ENCODE measurements at places on chromosomes 2 and 18.

DNA sequence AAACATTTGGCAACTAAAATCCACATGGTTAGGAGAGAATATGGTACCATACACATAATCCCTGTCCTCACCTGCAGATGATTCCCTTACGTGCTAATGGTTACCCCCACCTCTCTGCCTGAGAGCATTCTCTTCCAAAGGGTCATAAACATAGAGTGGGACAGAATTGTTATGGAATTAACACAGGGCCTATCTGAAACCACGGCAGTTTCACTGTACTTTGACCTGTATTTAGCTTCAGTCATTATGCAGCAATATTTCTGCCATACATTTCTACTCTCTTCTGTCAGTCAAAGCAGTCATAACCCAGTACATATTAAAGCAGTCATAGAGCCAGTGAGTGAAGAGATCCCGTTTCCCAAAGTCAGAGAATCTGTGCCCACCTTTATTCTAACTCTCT is 1128.9 kb upstream of the NXPH2 start:
- no peak for DNase-seq

- DNase-seq, result no peak
Observed at GRCh38 chr2:139544186-139544851, 764.1 kb upstream of the NXPH2 start.

DNA sequence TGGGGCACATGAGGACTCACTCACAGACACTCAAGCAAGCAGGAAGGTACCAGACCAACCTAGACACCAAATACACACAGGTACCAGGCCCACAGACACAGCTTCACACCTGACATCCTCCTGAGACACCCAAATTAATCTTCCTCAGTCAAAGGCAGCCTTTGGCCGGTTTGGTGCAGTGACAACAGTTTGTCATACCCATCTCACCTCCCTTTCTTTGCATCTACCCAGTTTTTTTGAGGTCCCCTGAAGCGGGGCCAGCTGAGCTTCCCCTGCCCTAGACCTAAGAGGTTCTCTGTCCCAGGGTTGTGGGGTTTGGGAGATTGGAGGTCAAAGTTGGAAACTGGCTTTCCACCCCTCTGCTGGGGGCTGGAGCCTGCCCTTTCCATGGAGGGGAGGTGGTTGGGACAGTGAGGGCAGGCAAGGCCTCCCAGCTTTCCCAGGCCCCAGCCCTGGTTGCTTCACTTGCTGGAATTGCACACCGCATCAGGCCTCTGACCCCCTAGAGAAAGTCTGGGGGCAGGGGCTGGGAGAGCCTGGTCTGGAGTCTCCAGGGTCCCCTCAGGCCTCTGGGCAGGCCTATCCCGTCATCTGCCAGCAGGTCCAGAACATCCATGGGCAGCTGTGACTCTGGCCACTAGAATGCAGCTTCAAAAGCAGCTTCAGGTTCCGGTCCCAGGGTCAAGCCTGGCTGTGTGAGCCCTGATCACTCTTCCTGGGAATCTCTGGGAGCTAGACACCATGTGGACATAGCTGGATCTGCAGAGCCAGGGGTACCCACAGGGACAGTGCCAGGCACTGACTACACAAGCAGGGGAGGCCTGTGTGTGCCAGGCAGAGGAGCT is 12.5 kb upstream of the TEX261 start:
- DNase-seq, result no peak

GRCh38 chr18:22485808-22486244 is 68.1 kb upstream of the CTAGE1 start:
- no peak for DNase-seq

DNA sequence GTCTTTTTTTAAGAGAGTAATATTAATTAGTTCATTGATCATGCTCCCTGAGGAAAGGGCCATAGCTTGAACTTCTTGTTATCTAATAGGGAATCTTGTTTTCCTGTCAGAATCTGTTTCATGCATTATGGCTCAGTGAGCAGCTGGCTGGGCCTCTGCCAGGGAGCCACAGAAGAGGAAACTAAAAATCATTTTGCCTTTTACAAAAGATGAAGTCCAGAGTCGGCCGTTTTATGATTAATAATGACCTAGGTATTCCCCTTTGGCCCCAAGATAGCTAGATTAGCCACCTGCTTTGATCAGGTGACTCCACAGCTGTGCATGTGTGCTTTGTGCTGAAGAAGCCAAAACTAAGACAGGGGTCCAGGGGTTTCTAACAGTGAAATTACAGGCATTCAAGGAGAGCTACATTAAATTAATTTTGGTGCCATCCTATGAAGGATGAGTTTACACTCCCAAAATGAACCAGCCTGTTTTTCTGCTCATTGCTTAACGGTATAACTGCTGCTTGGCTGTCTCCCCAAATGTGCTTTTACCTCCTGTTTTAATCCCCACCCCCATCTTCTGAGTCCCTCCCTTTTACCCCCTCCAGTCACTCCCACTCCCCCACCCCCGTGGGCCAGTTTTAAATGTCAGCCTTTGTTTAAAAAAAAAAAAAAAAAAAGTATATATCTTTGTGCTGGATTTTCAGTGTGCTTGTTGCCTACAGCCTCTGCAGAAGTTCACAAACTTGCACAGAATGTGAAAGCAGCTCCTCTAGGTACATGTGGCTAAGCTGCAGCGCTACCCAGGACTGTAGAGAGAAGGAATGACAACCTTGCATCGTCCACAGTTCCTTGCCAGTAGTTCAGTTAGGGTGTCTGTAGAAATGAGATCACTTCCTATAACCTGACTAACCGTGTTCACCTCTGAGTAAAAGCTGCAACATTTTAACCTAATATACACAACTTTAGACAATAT is 93.1 kb downstream of the CABLES1 start:
- DNase-seq, result peak; percentile 45

DNA sequence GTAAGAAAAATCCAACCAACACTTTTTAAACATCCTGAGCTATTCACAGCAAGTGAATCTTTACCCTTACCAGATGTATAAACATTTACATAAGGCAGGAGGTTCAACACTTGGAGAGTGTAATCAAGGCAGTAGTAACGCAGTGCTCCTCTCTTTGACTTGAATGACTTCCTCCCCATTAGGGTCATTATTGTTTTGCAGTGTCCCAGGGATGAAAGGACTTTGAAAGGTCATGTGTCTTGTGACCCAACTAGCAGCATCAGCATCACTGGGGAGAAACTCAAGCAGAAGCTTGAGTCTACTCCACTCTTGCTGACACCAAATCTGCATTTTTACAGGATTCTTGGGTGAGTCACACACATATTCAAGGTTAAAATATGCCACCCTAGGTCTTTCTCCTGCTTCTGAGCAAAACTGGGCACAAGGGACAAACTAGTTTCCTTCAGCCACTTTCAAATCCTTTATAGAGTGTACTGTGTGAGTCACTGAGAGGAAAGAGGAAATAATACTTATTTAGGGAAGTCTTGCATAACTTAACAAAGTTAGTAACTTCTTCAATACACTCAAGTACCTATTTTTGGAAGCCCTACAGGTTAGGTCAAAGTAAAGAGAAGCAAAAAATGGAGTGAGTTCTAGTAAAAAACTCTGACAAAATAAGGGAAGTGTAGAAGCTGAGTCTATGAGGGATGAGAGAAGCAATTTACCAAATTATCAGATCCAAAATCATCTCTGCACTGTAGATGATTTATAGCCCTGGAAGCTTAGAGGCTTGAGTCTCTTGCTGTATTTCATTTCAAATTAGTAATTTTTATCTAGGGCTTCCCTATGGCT is 51.0 kb upstream of the EML4 start:
- peak; percentile 63 for DNase-seq

GRCh38 chr2:20012282-20013125 is at the start of gene MATN3:
TSS of gene MATN3 (minus strand) at chr2:20012668. CDS start at chr2:20012631, 37 bp downstream.
- DNase-seq, result no peak

DNA sequence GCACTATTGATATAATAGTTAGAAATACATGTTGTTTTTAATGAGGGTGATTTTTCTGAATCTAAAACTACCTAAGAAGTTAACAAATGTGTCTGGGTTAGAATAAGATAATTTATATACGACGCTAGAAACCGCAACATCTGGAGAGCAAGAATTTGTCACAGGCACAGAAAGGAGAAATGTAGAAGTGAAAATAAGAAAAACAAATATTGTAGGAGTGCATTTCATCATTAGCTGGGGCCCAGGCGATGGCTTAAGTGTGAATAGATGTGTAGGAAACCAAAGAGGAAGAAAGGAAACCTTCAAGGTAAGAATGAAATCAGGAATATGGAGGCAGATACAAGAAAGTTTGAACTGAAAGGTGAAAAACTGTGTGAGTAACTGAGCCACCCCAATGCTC is 90.3 kb downstream of the LRP2 start:
- DNase-seq, result no peak

Measured in brain microvascular endothelial cell (primary cell).